ENCODE measurements at places on chromosomes 2 and 18.

GRCh38 chr2:205731583-205731981 is 49.3 kb downstream of the NRP2 start:
- DNase-seq, result no peak

DNA sequence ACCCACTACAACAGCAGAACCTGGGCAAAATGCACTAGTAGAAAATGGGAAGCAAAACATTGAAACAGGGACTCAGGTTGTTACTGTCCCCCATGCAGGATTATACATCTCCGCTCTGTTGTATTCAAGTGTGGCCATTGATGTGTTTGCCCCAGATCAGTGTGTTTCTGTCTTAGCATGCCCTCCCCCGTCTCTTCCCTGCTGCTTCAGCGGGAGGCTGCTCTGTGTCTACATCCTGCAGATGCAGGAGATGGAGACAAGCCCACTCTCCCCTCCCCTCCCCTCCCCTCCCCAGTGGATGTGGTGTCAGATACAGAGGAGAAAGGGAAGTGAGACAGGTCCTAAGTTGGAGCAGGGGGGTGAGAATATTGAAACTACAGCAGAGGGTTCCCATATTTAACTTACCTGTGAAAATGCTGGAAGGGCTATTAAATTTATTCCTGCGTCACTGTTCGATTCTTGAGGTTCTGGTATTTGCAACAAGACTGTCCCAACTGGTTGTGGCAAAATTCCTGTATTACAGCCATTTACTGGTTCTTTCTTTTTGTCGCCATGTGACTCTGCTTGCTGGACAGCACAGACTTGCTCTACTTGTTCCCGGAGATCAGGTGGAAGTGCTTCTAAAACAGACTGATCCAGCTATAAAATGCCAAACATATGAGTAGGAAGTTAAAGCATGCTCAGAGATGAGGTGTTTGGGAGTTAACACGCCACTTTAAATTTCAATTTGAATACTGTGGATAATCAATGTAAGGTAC is 67.0 kb downstream of the EIF5B start:
- no peak for DNase-seq

- no peak for DNase-seq
Observed at GRCh38 chr2:230886671-230887071, 21.9 kb downstream of the ITM2C start.

- no peak for DNase-seq
Observed at GRCh38 chr2:203040966-203041521, 26.4 kb downstream of the NBEAL1 start.

- no peak for DNase-seq
Observed at GRCh38 chr2:239461291-239462190, 60.7 kb upstream of the HDAC4 start.

- no peak for DNase-seq
Observed at GRCh38 chr2:19536136-19536535, 177.7 kb upstream of the OSR1 start.

DNA sequence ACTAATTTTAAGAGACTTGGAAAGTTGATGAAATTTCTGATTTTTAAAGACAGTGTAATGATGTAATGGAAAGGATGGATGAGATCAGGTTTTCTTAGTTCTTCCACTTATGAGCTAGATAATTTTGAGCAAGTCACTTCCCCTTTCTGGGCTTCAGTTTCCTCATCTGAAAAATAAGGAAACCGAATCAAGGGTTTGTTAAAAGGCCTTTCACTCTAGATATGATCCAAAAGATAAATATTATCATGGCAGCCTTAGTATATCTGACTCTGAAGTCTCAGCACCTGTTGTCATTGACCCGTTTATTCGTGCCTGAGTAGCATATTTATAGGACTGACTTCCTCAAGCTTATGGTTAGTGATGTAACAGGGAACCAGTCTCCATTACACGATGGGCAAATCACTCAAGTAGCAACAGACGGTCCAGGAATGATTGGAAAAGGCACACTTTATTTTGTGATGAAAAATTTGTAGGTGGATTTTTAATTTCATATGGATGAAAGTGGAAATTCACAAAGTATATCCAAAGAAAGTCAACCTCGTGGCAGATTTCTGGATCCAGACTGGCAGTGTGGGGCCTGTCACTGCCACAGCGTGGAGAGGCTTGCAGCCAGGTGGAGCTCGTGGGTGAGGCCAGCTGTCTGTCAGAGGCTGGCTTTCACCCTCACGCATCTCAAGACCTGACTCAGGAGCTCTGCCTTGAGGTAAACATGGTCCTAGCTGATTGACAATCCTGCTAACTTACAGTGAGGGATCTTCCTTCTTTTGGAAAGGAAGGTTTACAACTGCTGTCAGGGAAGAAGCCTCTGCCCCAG is 137.9 kb upstream of the CXCR4 start:
- no peak for DNase-seq

DNA sequence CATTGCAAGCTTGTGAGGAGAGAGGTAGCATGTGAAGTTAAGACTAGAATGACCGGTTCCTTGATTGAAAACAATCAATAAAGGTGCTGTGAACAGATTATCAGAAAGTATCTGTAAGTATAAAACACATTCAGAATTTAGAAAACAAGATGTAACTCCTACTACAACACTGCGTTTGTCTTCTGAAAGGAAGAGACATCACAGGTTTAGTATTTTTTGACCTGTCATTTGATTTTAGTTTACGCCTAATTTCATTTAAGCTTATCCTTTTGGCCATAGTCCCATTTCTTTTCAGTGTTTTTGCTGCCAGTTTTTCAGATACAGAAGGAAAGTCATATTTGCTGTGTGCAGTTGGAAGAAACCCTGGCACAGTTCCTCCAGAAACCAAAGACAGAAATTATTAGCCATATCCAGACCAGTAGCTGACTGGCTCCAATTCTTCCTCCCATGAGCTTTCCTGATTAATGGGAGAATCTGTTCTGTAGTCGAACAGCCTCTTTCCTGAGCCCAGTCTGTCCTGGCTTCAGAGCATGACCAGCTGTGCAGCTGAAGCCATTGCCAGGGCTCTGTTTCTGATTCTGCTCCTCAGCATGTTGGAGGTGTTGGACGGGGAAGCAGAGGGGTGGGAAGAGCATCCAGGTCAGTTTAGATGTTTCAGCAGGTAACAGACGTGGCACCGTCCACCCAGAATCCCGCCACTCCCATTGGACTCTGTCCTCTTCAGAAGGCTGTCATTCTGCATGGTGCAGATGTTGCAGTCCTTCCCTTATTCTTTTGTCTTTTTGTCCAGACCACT is 61.0 kb downstream of the CRIM1 start:
- no peak for DNase-seq

DNA sequence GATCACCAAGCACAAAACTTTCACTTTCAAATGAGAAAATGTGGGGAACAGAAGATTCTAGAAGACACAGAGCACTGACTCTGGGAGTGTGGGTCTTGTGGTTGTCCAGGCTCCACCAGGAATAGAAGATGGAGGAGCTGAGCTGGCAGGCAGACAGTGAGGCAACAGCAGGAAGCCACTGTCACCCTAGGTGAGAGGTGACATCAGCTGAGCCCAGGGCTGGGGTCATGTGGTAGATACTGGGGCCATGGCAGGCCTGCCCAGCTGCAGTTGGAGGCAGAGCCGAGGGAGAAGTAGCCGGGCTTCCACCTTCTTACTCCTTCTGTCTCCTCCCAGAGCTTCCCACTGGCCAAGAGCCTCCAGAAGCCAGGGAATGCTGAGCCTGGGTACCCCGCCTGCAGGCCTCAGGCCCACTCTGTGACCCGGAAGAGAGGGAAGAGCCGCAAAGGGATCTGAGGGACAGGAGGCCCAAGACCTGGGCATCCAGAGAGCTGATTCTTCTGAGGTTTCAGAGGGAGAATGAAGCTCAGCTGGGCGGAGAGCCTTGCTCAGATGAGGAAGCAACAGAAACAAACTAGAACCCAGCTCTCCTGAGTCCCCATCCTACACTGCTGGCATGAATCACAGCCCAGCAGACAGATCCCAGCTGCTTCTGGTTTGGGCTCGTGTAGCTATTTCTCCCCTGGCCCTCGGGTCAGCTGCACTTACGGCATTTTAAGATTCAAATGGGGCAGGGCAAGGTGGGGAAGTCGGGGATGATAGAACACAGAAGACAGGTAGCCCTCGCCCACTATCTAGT is 39.8 kb upstream of the ASAP2 start:
- no peak for DNase-seq

Measured in CD4-positive, alpha-beta T cell treated with Interleukin-15 for 4 hours (primary cell).